ENCODE measurements at places on chromosomes 2 and 18.

DNA sequence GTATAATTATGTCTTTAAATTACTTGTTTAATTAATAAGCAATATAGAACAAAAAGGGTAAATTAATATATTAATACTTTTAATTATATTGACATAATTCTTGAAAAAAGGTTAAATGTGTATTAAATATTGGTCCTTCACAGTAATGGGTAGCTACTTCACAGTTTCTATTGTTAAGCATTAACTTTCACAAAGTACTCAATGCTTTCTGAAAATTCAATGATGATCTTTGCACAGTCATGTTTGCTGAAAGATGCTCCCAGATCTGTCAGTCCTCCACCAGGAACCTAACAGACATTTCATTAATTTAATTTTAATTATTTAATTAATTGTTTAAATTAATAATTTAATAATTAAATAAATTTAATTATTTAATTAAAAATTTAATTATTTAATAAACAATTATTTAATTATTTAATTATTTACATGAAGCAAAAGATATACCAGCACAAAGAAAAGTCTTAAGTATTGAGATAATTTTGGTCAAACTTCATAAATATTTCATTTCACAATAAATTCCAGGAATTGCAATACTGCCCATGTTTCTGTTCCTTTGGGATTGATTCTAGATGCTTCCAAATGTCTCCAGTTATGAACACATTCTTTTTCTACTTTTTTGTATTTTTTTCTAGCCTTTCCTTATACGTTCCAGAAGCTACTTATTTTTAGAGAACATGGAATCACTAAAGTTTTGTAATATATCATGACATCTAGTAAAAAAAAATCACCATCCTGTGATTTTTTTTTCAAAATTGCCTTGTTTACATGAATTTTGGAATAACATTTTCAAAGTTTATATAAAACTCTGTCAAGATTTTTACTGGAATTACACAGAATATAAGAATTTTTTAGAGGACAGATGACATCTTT is 46.5 kb downstream of the TMEM18 start:
- no peak for DNase-seq

DNA sequence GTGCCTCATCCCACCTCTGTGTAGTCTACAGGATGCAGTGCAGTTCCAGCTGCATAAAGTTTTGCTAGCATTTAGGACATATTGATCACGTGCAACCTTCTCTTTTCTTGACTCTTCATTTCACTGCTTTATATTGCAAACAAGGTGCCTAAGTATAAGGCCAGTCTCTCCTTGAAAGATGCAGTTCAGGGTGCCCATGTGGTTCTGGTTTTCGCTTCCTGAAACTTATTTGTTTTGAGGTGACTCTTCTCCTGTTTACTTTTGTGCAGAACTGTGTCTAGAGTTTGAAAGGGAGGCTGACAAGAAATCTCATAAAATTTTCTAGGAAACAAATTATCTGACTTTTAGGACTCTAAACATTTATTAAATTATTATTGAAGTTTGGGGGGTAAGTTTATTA is 189.9 kb downstream of the UBE2E3 start:
- no peak for DNase-seq

GRCh38 chr2:41871080-41871479 is 176.7 kb upstream of the PKDCC start:
- no peak for DNase-seq

DNA sequence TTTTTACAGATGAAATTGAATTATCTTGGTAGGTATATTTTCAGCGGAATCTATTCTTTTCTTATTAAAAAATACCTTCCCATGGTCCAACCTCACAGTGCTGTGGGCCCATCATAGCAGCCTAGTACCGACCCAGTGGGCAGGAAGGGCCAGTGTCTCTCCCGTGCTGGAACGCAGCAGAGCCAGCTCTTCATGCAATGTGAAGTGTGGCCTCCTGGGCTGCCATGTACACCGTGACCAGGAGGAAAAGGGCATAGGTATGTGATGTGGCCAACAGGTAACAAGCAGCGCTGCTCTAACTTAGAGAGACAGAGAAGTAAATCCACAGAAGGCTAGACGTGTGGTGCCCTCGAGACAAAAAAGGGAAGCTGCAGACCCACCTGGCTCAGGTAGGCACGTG is 221.1 kb upstream of the SALL3 start:
- DNase-seq: no peak

DNA sequence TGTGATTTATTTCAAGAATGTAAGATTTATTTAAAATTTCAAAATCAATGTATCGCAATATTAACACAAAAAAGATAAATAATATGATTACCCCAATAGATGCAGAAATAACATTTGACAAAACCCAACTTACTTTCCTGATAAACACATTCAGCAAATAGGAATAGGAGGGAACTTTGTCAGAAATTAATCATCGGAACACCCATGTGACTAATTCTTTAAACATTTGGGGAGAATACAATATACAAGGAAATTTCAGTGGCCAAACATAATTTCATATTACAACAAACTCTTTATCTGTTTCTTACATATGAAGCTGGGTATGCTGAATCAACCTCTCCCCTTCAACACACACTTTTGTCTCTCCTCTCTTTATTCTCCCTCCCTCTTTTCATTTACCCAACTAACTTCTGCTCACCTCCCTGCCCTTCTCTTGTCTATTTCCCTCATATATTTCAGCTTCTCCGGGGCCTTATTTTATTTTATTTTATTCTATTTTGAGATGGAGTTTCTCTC is 309.6 kb upstream of the CNTNAP5 start:
- no peak for DNase-seq
